ENCODE measurements at places on chromosomes 3 and 15.

DNA sequence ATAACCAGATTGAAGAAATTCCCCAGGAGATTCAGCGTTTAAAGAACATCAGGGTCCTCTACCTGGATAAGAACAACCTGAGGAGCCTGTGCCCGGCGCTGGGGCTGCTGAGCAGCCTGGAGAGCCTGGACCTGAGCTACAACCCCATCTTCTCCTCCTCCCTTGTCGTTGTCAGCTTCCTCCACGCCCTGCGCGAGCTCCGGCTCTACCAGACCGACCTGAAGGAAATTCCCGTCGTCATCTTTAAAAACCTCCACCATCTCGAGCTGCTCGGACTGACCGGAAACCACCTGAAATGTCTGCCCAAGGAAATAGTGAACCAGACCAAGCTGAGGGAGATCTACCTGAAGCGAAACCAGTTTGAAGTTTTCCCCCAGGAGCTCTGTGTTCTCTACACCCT lies 9.4 kb upstream of the LRRC34 start:
- DNase-seq, result no peak

DNA sequence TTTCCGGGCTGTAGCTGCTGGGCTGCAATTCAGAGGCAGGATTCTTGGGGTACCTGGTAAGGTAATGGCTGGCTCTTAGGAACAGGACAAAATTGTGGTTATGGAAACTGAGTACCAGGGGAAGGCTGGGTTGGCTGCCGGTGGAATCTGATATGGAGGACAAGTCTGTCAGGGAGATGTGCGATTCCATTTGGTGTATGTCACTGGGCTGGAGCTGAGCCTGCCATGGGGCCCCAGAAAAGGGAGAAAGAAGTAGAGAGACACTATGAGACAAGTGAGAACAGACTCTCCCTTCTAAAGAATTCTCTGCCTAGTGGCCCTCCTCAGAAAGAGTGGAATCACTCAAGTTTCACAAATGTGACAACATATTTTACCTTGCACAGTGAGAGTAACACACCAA lies 368.2 kb upstream of the ROPN1 start:
- DNase-seq, result no peak

- no peak for DNase-seq
Measured at GRCh38 chr3:127384717-127385539, 97.1 kb upstream of the PRR20G start.

- no peak for DNase-seq
Measured at GRCh38 chr3:114469070-114469469, 175.2 kb downstream of the TIGIT start.

DNA sequence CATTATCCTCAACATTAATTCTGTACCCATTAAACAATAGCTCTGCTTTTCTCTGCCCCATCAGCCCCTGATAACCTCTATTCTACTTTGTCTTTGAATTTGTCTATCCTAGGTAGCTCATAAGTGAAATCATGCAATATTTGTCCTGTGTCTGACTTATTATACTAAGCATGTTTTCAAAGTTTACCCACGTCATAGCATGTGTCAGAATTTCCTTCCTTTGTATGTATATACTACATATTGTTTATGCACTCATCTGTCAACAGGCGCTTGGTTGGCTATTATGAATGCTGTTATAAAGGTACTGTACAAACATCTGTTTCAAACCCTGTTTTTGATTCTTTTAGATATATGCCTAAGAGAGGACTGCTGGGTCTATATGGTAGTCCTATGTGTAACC lies 18.2 kb downstream of the CSNK1G1 start:
- DNase-seq, result peak; percentile 65

GRCh38 chr15:81373775-81374395 lies at the start of gene TMC3:
TSS of gene TMC3 (minus strand) at chr15:81374213. CDS start at chr15:81374077, 136 bp downstream.
- DNase-seq, result no peak

- no peak for DNase-seq
Measured at GRCh38 chr3:151093905-151094304, 8.4 kb downstream of the MED12L start.

GRCh38 chr3:187941135-187941847 lies 196.0 kb upstream of the BCL6 start:
- no peak for DNase-seq

DNA sequence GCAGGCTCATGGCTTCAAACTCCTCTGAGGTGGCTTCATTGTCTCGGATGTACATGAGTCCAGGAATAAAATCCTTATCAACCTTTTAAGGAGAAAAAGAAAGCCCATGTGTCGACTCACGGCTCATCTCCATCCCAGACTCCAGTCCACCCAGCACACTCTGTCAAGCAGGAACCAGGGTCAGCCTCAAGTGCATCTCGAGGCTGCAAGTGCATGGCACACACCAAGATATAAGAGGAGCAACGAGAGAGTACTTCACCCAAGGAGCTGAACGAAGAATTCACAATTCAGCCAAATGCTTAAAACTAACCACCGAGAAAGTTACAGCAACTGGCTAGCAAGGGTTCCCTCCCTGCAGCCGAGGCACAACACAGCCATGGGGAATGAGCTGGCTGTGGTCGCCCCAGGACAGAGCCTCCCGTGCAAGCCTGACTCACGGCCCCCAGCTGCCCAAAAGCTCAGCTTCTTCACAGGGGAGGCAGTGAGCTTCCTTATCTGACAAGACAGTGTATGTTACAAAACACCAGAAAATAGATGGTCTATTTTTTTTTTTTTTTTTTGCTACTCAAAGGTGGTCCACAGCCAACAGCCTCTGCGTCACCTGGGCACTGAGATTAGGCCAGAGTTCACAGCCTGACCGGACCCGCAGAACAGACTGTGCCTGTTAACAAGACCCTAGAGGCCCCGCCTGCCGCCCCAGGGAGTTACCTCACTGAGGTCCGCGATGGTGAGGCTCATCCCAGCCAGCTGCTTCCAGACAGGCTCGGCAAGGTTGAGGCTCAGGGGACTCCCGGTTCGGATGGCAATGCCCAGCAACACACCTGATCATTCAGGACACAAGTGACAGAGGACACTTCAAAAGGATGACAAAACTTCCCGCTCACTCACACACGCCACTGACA lies 15.9 kb upstream of the OCA2 start:
- no peak for DNase-seq

DNA sequence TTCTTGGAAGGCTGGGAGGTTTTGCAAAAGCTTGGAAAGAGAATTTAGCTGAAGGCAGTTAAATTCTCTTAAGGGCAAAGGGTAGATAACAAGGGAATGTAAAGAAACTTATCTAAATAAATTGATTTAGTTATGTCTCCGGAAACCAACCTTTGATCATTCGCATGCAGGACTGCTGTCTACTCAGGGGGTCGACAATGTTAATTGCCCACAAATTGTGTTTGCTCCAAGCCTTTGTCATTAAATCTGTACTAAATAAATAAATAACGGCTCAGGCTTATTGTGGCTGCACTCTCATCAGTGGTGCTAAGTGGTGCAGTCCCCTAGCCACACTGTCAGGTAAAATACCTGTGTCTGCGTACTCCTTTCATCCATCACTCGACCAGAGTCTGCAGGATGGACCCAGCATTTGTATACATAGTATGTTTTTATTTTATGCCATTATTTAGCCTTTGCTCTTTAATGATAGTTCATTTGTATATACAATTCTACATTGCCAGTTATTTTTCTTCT lies 497.4 kb upstream of the RASGRP1 start:
- DNase-seq, result no peak
